ENCODE measurements at places on chromosomes 7 and 10.

DNA sequence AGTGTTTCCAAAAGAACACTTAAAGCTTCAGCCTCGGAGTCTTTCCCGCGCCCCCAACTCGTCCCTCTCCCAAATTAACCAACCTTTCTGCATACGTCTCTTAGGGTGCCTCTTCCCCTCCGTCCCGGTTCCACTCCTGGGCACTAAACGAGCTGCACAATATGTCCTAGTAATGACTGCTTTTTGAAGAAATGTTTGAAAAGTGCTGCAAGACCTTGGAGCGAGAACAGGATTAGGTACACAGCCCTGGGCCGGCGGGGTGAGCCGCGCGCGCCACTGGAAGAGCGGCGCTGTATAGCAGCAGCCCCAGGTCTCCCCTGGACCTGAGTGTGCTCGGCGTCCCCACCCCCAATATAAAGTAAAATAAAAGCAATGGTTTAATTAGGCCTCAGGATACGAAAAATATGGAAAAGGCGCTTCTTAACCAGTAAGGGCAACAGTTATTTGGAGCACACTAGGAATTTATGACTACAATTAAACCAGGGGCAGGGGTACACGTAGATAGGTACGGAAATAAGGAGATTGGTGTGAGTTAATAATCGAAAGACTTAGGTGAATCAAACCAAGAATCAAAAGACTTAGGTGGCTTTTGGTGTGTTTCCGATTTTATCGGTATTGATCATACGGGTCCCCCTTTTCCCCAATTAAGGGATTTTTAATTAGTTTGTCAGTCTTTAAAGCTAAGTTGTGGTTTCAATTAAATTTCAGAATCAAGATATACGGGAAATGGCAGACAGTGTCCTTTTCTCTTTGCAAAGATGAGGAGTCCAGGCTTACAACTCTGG lies 1.9 kb downstream of the TET1 start:
- no peak for DNase-seq

GRCh38 chr7:154684666-154685563 lies 318.0 kb downstream of the PAXIP1 start:
- no peak for DNase-seq

- DNase-seq = no peak
Measured at GRCh38 chr10:121084016-121084674, 233.0 kb downstream of the WDR11 start.

- no peak for DNase-seq
Measured at GRCh38 chr10:69863580-69863979, 61.9 kb downstream of the COL13A1 start.

DNA sequence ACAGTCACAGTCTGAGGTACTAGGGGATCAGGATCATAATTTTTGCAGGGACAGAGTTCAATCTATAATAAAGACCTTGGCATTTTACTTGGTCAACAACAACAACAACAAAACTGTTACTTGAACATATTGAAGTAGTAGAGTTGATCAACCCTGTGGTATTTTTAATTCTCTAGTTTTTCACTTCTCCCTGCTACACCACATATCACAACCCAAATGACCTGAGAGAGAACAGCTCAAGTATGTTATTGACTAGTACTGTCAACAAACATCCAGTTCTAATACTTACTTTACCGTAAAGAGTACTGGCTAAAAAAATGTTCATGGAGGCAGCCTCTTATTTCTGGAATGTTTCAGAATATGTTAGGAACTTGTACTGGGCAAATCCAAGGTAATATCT lies 90.5 kb upstream of the FAM3C start:
- no peak for DNase-seq

DNA sequence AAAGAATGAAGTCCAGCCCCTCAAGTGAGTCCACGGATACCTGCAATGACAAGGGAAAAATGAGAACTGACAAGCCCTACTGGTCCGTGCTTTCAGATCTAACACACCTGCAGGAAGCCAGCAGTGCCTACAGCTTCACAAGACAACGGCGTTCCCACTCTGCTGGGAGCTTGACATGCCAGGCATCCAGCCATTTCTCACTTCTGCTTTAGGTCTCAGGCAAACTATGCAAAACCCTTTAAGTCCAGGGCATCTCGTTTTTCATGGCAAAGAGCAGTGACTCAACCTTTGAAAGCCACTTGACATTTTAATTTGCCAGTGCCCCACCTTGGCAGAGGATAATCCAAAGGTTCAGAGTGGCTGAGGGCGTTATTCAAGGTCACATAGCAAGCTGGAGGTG lies 49.1 kb upstream of the GPAM start:
- DNase-seq = no peak

GRCh38 chr7:107118109-107118900 lies 50.5 kb upstream of the HBP1 start:
- no peak for DNase-seq

DNA sequence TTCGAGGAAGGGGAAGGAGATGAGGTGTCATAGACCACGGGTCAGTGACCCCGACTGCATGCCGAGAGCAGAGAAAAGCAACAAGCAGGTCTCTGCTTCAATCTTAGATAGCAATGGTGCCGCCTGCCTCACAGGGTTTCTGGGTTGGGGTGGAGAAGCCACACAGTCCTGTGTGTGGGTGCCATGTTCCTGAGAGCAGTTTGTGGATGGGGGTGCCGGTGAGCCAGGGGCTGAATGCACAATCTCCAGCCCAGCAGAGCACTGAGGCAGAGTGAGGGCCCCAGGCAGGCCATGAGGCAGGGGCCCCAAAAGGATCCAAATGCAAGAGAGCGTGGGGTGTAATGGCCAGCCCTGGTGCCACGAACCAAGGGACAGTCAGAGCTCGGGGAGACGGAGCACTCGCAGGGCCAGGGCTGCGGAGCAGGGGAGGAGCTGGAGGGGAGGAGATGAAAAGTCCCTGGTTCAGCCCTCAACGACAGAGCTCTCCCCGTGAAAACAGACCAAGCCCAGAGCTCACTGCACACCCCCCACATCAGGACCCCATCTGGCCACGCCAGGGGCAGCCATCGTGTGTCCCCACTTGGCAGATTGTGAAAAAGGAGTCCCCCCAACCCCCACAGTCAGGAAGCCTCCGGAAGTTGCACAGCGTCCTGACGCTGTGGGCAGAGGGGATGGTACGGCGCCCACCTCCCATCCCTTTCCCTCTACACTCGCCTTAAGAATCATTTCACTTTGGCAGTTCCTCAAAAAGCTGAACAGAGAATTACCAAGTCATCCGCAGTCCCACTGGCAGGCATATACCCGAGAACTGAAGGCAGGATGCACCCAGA lies 19.9 kb downstream of the WDR86 start:
- no peak for DNase-seq

DNA sequence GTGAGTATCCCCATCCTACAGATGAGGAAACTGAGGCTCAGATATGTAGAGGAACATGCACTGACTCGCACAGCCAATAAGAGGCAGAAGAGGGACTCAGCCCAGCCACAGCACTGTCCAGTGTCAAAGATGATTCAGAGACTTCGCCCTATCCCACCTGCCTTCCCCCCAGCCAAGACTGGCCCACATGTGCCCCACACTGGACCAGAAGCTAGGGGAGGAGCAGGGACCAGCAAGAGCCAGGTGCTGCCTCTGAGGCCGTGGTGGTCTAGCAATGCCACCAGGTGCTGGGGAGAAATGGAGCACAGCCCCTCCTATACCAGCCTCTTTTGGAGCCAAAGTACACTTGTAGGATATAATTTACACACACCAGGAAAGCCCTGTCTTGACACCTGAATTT lies 22.3 kb downstream of the GRID1 start:
- DNase-seq = no peak

- no peak for DNase-seq
Measured at GRCh38 chr10:99758211-99758891, 24.1 kb upstream of the ABCC2 start.

GRCh38 chr7:1083729-1084657 lies 3.9 kb upstream of the GPER1 start:
- DNase-seq = peak; percentile 65

GRCh38 chr7:119374436-119374835 lies 898.5 kb upstream of the KCND2 start:
- no peak for DNase-seq

DNA sequence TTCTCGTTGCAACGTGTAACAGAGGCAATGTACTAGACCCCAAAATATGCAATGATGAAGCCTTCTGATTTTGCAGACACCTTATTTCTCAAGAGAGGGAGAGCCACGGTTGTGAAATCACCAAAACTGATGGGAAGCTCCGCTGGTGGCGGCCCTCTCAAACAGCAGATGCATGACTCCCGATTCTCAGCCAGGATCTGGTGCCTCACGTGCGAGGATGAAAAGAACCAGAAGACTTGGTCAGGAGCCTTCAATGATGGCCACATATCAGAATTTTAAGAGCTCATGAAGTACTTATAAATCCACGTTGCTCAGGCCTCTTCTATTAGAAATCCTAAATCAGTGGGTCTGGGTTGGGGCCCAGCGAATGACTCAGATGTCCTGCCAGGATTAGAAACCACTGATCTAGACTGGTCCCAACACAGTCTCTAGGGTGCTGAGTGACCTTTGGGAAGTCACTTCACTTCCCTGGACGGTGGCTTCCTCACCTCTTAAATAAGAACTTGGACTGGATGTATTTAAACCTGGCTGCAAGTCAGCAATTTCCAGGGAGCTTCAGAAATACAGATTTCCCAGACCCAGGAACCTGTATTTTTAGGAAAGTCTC lies 41.9 kb upstream of the FAM180A start:
- DNase-seq = no peak

GRCh38 chr7:121938429-121938996 lies 65.6 kb downstream of the PTPRZ1 start:
- DNase-seq = no peak

GRCh38 chr10:47146572-47146971 lies 153.4 kb upstream of the GDF10 start:
- DNase-seq = no peak

- DNase-seq = no peak
Measured at GRCh38 chr7:1367501-1368183, 91.6 kb downstream of the MICALL2 start.

DNA sequence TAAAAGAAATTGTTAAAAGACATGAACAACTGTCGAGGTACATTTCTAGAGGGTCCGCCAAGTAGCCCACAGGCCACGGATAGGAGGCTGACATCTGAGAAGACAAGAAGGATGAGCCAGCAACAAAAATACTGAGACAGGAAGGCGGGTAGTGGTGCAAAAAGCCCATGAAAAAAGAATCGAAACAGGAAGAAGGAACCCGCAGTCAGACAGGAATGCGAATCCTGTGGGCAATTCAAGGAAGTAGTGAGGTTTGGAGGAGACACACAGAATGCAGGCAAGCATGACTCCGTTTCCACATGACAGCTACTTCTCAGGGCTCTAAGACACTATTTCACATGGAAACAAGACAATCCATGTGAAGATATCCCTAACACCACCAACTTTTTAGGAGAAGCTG lies 125.2 kb downstream of the DOCK4 start:
- DNase-seq = no peak

DNA sequence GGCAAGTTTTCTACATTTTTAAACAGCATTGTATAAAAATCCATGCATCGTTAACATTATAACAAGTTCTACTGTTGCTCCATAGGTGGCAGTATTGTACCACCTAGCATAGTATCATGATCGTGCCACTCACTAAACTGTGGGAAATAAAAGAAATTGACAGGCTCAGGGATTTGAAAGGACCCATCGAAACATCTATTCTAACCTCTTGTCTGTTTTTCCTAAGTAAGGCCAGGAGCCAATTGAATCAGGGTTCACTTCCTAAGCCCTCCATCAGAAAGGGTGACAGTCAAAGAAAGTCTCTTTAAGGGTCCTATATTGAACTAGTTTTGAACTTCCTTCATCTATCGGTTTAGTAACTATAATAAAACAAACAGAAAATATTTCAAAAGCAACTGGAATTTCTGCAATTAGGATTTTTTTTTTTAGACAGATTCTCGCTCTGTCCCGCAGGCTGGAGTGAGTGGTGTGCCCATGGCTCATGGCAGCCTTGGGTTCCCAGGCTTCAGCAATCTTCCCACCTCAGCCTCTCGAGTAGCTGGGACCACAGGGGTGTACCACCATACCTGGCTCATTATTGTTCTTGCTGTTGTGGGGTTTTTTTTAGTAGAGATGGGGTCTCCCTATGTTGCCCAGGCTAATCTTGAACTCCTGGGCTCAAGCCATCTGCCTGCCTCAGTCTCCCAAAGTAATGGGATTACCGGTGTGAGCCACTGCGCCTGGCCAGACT lies 9.4 kb downstream of the HACD1 start:
- DNase-seq = no peak

DNA sequence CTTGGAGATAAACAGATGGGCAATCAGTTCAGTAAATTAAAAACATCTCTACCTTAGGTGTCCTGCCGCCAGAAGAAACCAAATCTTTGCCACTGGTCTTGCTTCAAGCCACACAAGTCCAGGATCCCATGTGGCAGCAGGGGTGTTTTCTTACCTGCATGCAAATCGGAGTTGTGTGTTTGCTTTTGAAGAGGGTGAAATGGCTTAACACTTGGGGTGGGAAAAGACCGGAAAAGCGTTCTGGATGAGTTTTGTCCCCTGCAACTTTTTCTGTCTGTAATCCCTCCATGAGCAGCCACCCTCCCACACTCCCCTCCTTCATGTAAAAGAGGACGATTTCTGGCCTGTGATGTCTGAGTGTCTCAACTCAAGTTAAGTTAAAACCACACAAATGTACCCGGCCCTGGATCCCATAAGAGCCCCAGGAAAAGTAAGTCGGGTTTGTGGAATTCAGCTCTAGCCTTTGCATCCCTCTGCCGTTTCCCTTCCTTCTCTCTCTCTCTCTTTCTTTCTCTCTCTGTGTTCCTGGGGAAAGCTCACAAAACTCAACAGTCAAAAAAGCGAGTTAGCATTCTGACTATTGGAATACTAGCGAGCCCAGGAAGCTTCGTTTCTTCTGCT lies 178.5 kb downstream of the TCF7L2 start:
- no peak for DNase-seq

DNA sequence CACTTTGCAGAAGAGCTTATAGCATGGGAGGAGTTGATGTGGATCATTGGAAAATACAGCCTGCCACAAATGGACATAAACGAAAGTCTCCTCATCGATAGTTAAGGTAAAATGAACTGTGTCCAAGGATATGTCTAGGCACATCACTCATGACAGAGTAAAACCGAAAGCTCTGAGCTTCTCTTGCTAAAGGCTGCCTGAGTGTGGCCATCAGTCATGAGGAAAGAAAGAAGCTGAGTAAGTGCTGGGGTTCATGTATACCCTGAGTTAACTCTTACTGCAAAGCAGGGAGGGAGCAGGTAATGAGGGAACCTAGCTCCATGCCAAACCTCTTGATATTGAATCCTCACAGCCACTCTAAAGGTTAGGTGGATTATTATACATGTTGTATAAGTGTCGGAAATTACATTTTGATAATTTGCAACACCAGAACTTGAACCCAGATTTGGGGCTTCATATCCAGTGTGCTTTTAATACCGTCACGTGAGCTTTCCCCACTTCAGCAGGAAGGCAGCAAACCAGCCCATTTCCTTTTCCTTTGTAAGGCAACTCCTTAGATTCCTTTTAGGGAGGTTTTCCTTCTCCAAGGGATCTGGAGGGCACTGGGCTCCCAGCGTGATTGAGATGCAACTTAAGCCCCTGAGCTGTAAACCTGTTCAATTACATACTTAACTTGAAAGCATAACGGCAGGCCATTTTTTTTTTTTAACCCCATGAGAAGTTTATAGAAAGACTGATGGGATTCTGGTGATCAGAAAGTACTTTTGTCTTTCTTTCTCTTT lies 215.0 kb downstream of the PHF14 start:
- no peak for DNase-seq
